MG63 (cell line): ENCODE measurements at places on chromosomes 6 and 20.
A peak's percentile ranks its signal among the peaks of the same experiment; 100 is the strongest.

- no peak for DNase-seq
These were observed 3.9 kb upstream of the CLDN20 start for GRCh38 chr6:155259897-155260296.

DNA sequence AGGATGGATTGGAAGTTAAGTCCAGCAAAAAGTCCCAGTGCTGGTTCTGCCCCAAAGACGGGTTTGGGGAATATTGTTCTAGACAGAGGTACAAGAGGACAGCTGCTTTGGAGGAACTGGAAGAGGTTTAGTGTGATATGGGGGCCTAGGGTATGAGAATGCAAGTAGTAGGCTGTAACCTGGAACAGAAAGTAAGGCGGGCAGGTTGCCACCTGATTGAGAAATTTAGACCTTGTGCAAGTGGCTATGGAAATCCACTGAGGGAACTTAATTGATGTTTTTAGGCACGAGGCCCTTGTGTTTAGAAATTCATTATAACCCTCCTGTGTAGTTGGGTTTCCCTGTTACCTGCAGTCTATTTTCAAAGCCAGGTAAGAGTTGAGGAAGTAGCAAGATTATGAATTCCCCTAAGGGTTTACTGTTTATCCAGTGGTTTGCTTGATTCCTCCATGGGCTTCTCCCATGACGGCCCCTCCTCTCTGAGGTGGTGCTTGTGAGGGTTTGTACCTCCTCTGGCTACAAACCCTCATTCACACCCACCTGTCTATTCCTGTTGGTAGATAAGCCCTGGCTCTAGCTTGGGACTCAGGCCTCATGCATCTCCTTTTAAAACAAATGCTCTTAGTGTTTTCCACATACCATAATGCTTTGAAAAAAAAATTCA is 42.0 kb upstream of the BCAS1 start:
- DNase-seq: no peak

DNA sequence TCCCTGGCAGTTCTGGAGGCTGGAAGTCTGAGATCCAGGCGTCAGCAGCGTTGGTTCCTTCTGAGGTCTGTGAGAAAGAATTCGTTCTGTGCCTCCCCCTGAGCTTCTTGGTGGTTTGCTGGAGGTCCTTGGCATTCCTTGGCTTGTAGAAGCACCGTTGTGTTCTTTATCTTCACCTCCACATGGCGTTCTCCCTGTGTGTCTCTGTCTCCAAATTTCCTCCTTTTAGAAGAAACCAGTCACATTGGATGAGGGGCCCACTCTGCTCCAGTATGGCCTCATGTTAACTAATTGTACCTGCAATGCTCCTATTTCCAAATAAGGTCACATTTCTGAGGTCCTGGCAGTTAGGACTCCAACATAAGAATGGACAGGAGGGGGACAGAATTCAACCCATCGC is 73.0 kb upstream of the BACH2 start:
- no peak for DNase-seq

GRCh38 chr20:53621482-53622246 is 28.0 kb upstream of the ZNF217 start:
- peak; percentile 95 for DNase-seq

GRCh38 chr6:152984513-152984872 is 1.7 kb upstream of the FBXO5 start:
- DNase-seq: no peak

DNA sequence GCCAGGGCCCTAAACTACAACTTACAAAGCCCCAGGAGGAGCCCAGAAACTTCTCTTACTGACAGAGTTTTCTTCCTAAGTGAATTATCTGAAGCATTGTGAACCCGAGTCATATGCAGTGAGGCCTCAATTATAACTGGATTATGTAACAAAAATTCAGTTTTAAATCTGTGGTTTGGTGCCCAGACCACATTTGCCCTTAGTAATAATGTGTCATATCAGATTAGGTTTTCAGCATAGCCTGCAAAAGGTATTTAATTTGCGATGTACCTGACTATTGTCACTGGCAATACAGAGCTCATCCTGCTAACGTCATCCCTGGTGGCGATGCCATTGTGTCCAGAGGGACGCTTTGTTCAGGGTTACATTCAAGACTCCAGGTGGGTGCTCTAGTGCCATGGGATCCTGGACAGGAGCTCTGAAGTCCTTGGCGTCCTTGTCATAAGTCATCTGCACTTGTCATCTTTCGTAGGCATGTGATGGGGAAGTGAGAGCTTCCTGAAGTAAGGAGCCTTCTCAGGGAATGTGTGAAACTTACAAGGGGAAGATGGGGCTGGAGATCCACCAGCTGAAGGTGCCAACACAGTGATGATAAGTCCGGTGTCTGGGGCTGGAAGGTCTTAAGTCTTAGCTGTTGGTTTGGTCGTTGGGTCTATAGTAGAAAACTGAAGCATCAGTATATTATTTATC is 65.1 kb downstream of the HIVEP1 start:
- no peak for DNase-seq

GRCh38 chr20:14777591-14777990 is 440.2 kb upstream of the FLRT3 start:
- DNase-seq: no peak

- DNase-seq: no peak
These were observed 20.9 kb downstream of the LMBRD1 start for GRCh38 chr6:69775941-69776340.

DNA sequence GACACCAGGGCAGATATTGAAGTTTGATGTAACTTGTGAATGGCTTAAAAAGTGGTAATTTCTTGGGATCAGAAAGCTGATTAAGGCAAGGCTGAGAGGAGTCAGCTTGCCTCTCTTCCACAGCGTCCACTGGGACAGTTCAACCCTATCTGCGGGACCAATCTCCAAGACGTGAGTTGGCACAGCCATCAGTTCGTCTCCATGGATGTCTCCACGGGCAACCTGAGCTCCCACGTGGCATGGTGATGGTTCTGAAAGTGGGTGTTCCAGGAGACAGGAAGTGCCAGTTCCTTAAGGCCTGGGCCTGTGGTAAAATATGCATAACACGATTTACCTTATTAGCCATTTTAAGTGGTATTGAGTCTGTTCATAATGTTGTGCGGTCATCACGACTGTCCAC is 67.9 kb upstream of the BHLHE23 start:
- no peak for DNase-seq

DNA sequence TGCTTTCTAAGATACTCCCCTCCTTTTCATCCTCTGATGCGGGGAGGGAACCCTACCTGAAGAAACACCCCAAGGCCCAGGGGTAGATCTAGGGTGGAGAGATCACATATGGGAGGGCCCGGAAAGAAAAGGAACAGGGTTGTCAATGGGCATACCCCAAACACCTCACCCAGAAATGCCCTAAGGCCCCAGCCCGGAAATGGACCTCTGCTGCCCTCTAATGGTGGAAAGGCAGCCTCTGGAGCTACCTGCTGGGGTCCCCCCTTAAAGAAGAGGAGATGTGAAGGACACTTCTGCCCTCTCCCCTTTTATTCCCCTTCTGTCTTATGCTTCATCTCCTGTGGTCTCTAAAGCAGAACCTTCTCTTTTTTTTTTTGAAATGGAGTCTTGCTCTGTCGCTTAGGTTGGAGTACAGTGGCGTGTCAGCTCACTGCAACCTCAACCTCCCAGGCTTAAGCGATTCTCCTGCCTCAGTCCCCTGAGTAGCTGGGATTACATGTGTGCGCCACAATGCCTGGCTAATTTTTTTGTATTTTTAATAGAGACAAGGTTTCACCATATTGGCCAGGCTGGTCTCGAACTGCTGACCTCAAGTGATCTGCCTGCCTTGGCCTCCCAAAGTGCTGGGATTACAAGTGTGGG is 458 bp upstream of the ARMC12 start:
- DNase-seq: peak; percentile 45

DNA sequence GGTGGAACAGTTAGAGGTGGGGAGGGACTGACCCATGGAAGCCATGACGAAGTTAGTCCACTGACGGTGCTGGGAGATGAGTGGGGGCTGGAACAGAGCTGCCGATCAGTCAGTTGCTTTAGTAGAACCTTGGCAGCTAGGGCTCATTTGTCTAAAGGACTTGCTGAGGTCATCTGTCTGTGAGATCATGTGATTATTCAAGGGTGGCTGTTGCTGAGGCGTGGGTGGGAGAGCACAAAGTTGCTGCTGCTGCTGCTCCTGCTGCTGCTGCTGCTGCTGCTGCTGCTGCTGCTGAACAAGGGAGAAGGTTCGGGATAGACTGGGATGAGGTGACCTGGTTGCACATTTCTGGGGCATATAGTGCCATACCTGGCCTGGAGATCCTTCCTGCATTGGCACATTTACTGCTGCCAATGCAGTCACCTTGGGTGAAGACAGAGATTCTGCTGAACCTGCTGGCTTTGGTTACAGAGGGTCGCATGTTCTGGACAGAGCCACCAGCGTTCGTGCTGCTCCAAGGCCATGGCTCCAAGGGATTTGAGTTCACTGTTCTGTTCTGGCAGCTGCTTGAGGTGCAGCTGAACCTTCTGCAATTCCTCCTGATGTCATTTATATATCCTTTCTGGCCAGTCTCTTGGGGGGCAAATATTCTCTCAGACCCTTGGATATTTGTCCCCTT is 840.5 kb downstream of the HACE1 start:
- DNase-seq: no peak

- no peak for DNase-seq
These were observed 97.7 kb downstream of the PSMB1 start for GRCh38 chr6:170455335-170455979.

GRCh38 chr6:53794720-53795339 is at the start of gene LRRC1:
LRRC1 (plus strand) TSS chr6:53795005; CDS start chr6:53795257, 252 bp downstream.
- peak; percentile 79 for DNase-seq

DNA sequence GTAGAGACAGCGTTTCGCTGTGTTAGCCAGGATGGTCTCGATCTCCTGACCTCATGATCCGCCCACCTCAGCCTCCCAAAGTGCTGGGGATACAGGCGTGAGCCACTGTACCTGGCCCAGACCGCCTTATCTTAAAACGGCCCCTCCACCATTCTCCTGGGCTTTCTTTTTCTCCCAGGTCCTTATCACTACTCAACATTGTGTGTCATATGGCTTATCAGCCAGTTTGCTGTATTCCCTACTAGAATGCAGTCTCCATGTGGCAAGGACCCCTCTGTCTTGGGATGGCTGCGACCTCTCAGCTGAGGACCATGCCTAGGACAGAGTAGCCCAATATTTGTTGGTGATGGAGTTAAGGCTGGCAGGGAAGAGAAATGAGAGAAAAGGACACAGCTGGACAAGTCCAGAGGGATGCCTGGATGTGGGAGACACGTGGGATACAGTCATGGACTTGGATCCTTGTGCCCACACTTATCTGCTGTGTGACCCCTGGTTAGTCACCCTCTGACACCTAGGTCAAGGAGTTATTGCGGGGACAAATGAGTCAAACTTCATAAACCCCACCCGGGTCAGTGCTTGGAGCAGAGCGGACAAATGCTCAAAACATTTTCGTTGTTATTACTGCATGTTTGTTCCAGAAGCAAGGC is 24.0 kb downstream of the ADA start:
- no peak for DNase-seq

DNA sequence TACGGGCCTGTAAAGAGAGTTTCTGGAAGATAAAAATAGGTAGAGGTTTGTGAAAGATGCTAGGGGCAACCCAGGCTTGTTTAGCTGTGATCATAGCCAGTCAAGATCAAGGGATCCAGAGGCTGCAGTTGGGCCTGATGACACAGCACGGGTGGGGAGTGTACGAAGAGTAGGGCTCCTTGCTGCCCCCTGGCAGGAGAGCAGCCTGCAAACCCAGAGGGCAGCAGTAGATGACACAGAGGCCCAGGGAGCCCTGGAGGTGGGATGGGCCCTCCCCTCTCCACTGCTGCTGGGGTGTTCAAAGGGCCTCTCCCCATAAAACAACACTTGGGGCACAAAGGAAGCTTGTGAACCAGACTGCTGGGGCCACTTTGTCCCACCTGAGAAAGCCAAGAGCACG is 47.2 kb downstream of the VEGFA start:
- DNase-seq: peak; percentile 62

GRCh38 chr20:63566395-63567135 is 7.5 kb downstream of the HELZ2 start:
- DNase-seq: no peak

- no peak for DNase-seq
These were observed 25.3 kb upstream of the SIM1 start for GRCh38 chr6:100490065-100490464.

DNA sequence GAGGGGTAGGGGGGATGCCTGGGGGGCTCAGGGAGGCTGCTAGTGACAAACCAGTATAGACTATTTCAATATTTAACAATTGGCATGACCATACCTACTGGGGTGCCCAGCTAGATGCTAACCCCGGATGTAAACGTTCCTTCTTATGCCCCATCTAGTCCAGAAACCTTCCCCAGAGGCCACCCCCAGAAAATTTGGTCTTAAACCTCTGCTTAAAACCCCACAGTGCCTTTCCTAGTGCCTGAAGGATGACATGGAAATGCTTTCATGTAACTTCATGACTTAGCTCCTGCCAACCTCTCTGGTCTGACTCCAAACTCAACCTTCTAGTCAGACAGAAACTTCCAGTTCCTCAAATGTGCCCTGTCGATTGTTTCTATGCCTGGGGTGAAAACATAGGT is 52.0 kb downstream of the JPH2 start:
- DNase-seq: no peak

DNA sequence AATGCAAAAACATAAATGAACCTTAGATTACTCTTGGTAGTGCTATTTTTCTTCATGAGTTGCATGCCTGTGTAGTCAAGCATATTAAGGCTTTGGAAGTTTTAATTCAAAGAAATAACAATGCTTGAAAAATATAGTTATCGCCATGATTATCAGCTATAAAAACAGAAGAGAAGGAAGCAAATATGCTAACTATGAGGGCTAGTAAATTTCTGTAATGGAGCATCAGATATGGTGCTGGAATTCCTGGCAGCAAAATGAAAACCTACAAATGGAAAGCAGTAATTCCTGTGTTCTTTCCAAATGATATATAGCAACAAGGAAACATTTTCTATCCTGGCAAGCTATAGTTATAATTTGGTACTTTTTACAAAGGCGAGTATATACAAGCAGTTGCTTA is 29.7 kb downstream of the DOP1A start:
- no peak for DNase-seq

DNA sequence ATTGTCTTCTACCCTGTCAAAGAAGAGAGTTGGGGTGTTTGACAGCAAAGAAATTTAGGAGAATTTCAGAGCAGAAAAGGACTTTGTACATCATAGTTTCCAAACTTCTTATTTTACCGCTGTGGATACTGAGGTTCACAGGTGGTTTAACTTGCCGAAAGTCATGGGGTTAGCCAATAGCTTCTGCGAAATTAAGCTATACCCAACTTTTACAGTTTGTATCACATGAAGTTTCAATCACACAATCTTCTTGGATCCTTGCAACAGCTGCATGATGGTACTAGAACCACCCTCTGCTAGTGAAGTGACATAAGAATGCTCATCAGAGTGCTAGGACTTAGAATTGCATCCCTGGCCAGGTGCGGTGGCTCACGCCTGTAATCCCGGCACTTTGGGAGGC is 345.5 kb downstream of the CD83 start:
- DNase-seq: no peak

- peak; percentile 72 for DNase-seq
These were observed 98.2 kb upstream of the HDGFL1 start for GRCh38 chr6:22471132-22471690.

- DNase-seq: no peak
These were observed 256.8 kb downstream of the PHACTR1 start for GRCh38 chr6:12973386-12973785.

GRCh38 chr6:137175868-137176245 is 2.4 kb upstream of the IL22RA2 start:
- DNase-seq: no peak
